ENCODE measurements at places on chromosomes 2 and 18.
A peak's percentile ranks its signal among the peaks of the same experiment; 100 is the strongest.

DNA sequence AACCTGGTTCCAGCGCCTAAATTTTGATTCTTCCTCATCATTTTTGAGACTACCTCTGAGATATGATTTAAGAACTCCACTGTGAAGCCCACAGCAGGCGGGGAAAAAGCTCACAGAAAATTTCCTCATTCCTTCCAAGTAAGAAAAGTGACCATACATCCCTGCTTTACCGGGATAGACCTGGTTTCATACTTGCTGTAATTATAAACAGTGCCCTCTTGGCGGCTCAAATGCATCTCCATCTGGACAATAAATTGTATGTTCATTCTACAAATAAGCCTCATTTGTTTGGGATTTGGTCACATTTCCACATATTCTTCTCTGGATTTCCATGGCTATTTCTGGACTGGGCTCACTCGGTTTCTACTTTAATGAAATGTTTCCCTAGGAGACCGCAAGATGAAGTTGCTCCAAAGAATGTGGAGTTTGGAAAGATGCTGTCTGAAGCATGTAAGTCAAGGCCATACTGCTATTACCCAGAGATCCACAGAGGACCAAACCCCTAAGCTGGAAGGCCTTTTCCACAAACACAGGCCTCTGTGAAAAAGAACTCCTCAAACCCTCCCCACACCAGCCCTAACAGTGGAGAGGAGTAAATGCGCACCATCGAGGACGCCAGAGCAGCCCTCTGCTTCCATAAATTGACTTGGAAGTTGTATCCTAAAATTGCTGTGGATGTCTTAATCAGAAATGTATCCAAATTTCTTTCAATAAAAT lies 13.9 kb downstream of the STAT1 start:
- DNase-seq: no peak

- no peak for DNase-seq
Observed at GRCh38 chr2:40915651-40916050, 463.8 kb upstream of the SLC8A1 start.

DNA sequence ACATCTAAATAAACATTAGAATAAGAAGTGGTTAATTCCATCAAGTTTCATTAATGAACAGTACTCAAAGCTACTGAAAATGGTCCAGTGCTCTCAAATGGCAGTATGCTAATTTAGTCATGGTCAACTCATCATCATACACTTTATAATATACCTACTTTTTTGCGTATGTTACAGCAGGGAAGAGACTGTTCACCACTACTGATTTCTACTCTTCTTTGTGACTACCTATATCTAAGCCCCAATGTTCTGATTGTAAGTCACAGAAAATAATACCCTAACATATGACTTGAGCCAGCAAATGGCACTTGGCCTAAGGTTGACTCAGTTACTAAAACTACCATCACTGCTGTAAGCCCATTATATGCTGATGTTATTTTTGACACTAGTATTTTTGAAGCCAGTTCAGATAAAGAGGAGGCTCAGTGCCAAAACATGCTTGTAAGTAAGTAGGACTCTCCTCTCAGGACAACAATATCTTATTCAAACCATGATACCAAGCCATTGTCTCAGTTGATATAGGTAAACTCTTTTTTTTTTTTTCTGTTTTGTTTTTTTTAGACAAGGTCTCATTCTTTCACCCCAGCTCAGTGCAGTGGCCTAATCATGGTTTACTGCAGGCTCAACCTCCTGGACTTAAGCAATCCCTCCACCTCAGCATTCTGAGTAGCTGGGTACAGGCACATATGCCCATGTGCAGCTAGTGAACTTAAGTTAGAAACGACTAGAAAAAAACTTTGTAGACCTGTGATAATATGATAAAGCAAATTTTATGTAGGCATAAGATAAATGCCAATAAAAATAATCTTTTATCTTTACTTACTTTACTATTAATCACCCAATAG lies 266.9 kb downstream of the ZNF385B start:
- no peak for DNase-seq

DNA sequence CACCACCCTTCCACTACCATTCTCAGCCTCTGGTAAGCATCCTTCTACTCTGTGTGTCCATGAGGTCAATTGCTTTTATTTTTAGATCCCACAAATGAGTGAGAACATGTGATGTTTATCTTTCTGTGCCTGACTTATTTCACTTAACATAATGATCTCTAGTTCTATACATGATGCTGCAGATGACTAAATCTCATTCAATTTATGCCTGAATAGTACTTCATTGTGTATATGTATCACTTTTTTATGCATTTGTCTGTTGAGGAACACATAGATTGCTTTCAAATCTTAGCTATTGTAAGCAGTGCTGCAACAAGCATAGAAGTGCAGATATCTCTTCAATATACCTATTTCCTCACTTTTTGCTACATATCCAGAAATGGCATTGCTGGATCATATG lies 733.3 kb downstream of the SUCLG1 start:
- DNase-seq: no peak

GRCh38 chr2:143842836-143843235 lies 677.1 kb downstream of the ZEB2 start:
- DNase-seq: no peak

GRCh38 chr2:172962824-172963223 lies 112.8 kb upstream of the MAP3K20 start:
- no peak for DNase-seq

DNA sequence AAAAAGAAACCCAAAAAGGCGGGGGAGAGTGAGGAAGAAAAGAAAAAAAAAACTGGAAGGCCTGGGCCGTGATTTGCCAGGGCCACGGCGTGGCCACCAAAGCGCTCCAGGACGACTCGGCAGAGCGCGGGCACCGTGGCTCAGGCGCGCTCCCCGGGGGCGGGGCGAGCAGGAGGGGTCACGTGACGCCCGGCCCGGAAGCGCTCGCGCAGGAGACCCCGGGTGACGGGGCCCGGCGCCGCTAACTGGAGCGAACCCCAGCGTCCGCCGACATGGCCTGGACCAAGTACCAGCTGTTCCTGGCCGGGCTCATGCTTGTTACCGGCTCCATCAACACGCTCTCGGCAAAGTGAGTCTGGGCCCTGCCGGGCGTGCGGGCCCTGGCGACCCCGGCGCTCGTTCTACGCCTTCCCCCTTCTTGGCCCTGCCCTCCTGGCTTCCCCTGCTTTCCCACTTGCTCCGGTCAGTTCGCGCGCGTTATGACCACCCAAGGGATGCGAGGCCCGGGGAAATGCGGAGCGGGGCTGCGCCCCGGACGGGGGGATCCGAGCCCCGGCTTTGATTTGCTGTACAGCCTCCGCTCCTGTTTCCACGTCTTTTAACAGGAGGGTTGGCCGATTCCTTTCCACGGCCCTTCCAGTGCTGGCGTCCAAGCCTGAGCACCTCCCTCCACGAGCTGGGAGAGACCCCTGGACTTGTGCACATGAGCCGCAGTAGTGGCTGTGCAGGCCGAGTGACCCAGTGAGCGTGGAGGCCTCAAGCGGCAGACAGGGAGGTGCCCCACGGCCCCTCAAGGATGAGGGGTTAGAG lies at the start of gene SLC35F6:
Gene SLC35F6 (plus strand): TSS at position 207 of the 810 bp plus-strand sequence. CDS start 66 bp downstream, at position 273.
- DNase-seq: peak; percentile 70

GRCh38 chr2:206432193-206433082 lies 10.9 kb upstream of the ADAM23 start:
- DNase-seq: no peak

GRCh38 chr2:34368304-34368703 lies 769.2 kb upstream of the FAM98A start:
- no peak for DNase-seq

- no peak for DNase-seq
Observed at GRCh38 chr2:7430421-7430868, 513.2 kb downstream of the RNF144A start.

DNA sequence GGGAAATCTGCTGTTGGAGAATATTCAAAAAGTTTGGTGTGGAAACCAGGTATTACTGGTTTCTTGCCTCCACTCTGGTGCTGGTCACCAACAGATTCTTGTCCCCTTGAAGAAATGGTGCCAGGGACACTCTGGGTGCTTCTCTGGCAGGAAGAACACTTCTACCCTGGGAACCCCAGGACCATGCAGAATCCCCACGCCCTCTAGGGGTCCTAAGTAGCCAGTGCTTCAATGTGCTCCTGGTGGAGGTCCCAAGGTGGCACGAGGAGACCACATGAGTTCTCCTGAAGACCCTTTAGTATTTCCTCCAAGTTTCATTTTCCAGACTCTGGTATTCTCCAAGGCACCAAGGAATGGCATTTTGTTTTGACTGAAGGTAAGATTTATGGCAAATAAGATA lies 380.6 kb downstream of the TSN start:
- DNase-seq: no peak

DNA sequence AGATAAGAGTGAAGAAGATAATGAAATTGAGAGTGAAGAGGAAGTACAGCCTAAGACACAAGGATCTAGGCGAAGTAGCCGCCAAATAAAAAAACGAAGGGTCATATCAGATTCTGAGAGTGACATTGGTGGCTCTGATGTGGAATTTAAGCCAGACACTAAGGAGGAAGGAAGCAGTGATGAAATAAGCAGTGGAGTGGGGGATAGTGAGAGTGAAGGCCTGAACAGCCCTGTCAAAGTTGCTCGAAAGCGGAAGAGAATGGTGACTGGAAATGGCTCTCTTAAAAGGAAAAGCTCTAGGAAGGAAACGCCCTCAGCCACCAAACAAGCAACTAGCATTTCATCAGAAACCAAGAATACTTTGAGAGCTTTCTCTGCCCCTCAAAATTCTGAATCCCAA lies 15.7 kb downstream of the MSH6 start:
- DNase-seq: no peak

DNA sequence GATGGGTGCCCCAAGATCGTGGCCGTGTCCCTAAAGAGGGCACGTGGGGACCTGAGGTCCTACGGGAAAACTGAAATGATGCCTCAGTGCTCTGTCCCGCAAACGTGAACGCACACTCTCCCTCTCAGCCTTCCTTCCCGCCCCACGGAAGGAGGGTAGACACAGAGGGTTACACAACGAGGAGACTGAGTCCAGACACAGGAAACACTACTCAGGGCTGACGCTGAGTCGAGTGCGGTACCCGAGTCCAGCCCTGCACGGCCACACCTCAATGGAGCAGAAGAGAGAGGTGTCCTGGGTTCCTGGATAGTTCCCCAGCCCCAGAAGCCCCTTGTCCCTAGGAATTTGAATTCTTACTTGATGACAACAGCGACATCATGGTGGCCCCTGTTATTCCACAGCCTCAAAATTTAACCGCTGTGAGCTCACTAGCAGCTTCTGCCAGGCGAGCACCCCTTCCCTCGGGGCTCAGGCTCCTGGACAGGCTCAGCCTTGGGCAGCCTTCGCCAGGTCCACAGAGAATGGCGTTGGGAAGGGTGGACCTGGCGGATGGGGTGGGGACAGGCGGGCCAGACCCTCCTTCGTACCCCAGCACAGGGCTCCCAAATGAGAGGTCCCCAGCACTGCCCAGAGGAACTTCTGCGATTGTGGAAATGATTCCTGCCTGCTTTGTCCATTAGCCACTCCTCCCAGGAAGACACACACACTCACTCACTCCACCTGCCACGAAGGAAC lies 980 bp upstream of the RNPEPL1 start:
- DNase-seq: no peak

DNA sequence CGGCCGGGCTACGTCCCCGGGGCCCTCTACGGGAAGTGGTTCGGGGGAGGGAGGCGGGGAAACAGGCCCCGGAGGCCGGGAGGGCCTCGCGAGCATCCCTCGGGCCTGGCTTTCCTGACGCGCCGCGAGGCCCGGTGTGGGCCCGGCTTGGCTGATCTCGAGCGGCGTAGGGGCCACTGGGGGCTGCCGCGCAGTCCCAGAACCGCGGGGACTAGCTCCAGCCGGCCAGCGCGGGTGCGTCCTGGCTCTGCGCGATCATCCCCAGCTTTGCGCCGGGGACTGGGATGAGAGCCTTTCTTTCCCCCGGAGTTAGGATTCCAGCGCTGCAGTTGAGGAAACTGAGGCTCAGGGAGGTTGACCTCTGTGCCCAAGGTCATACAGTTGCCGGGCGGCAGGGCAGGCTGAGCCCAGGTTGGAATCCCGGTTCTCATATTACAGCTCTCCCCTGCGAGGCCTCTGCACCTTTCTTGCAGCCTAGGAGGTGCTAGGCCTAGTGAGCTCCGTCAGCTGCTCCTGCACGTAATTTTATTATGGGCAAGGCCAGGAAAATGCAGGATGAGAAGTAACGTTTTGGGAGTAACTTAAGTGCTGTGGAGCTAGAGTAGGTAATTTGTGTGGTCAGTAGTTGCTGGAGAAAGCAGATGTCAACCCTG lies 501 bp downstream of the LPIN1 start:
- DNase-seq: peak; percentile 35

DNA sequence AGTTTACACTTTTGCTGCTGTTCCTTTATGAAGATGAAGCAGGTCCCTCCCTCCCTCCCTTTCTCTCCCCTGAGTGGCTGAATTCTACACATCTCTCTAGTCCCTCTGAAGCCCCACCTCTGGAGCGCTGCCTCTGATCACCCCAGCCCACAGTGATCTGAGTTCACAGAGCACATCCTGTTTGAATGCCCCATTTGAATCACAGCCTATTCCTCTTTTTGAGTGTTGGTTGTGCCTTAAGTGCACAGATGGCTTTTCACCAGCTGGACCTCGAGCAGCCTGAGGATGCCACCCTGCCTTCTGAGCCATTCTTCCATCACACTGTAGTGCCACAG lies 87.1 kb downstream of the ITGB1BP1 start:
- DNase-seq: no peak

- no peak for DNase-seq
Observed at GRCh38 chr2:132665401-132666140, 4.4 kb downstream of the LYPD1 start.

- no peak for DNase-seq
Observed at GRCh38 chr18:49631146-49631866, 69.4 kb downstream of the LIPG start.

Measured in HAP-1 (cell line).